Activated T-helper 1 cell treated with anti-CD3 and anti-CD28 coated beads, Interleukin-2, amount 50 U/mL, for 16 hours (primary cell): ENCODE measurements at places on chromosomes 13 and 19.

DNA sequence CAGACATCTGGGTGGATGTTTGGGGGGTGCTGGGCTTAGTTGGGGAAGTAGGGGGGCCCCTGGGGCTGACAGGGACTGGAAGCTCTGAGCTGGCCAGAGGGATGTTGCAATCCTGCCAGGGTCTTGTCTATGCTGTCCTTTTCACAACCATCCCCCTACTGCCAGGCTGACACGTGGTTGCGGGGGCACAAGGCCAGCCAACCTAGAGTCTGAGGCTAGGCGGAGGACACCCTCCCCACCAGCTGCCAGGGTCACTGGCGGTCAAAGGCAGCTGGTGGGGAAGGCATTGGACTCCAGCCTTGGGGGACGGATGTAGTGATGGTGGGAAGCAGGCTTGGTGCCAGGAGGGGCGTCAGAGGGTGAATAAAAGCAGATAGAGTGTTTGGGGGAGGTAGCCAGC is 1.6 kb upstream of the APOC1 start:
- DNase-seq = no peak

- DNase-seq = no peak
These were observed 15.1 kb downstream of the PLPP2 start for GRCh38 chr19:275958-276646.

GRCh38 chr13:97379386-97379785 is 54.6 kb upstream of the RAP2A start:
- DNase-seq = no peak

- no peak for DNase-seq
These were observed 49.9 kb downstream of the RAB20 start for GRCh38 chr13:110511509-110512181.

GRCh38 chr13:112688560-112689302 is 1.1 kb upstream of the ATP11A start:
- DNase-seq = no peak

- DNase-seq = no peak
These were observed 4.7 kb upstream of the DPF1 start for GRCh38 chr19:38228491-38229439.

- no peak for DNase-seq
These were observed 150.9 kb downstream of the PDS5B start for GRCh38 chr13:32737111-32737571.

DNA sequence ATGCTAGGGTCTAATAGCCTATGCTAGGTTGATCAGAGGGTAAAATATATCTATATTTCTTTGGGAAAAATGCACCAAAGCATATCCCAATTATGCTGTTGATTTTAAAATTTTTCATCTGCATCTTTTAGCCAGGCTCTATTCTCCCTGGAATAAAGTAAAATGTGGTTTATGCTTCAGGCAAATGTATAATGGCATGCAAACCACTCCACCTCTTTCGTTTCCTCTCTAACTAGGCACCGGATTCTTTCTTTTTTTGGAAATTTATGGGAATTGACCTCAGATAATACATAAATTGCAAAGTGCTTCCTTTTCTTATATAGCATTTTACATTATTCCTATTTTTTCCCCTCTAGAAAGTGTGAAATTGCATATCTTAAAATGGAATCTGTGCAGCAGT is 386.5 kb downstream of the OLFM4 start:
- no peak for DNase-seq

- DNase-seq = no peak
These were observed 837 bp downstream of the FSD1 start for GRCh38 chr19:4305257-4305612.

GRCh38 chr13:64867856-64868255 is 2362.3 kb downstream of the PCDH9 start:
- no peak for DNase-seq

GRCh38 chr19:17718550-17718946 is 732 bp upstream of the MAP1S start:
- DNase-seq = no peak

DNA sequence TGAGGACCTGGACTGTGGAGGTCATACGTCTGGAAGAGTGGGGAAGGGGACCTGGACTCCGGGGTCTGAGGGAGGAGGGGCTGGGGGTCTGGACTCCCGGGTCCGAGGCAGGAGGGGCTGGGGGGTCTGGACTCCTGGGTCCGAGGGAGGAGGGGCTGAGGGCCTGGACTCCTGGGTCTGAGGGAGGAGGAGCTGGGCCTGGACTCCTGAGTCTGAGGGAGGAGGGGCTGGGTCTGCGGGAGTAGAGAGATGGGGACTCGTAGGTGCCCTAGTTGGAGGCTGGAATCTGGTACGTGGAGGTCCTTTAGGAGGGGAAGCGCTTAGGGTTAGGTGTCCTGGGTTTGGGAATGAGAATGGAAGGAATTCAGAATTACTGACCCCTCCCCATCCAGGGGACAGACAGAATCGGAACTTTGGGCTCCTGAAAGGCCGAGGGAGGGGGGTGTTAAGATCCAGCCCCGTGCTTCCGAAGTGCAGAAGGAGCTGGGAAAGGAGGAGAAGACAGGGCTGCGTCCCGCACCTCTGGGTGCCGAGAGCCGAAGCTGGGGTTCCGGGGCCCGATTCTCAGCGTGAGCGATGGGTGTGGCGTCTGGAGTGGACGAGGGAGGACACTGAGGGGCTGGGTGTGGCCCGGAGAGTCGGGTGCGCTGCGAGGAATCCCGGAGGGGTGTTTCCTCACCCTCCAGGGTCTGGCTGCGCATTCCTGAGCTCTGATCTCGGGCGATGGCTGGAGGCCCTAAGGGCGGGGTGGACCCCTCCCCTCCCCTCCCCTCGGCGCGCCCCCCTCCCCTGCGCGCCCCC is 608 bp downstream of the MYADM start:
- DNase-seq = peak; percentile 16

DNA sequence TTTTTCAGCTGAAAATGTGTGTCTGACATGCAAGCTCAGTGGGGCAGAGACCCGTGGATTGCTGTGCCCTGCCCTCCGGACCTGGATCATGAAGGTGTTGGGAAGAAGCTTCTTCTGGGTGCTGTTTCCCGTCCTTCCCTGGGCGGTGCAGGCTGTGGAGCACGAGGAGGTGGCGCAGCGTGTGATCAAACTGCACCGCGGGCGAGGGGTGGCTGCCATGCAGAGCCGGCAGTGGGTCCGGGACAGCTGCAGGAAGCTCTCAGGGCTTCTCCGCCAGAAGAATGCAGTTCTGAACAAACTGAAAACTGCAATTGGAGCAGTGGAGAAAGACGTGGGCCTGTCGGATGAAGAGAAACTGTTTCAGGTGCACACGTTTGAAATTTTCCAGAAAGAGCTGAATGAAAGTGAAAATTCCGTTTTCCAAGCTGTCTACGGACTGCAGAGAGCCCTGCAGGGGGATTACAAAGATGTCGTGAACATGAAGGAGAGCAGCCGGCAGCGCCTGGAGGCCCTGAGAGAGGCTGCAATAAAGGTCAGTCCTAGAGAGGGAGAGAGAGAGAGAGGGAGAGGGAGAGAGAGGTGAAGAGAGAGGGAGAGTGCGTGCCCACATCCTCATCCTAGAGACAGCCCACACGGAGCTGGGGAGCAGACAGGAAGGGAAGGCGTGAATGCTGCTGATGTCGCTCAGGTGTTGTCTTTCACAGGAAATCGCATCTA is 5.1 kb upstream of the DCUN1D2 start:
- DNase-seq = no peak

DNA sequence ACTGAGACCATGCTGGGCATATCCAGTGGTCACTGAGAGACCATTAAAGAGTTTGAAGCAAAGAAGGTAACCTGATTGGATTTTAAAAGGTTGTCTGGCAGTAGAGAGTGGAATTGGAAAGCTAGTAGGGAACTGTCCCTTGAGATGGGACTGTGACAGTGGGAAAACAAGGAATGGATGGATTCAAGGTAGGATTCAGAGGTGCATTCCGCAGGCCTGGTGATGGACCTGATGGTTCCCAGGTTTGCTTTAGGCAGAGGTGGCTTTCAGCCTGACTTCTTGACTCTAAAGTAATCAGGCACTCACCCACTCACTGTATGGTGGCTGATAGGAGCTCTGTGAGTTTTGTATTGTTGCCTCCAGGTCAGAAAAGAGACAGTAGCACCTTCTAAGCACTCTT is 73.0 kb downstream of the DHRS12 start:
- no peak for DNase-seq

- no peak for DNase-seq
These were observed 2.3 kb upstream of the PROZ start for GRCh38 chr13:113155982-113156655.

GRCh38 chr13:20412691-20413355 is 112.8 kb downstream of the CRYL1 start:
- DNase-seq = no peak

DNA sequence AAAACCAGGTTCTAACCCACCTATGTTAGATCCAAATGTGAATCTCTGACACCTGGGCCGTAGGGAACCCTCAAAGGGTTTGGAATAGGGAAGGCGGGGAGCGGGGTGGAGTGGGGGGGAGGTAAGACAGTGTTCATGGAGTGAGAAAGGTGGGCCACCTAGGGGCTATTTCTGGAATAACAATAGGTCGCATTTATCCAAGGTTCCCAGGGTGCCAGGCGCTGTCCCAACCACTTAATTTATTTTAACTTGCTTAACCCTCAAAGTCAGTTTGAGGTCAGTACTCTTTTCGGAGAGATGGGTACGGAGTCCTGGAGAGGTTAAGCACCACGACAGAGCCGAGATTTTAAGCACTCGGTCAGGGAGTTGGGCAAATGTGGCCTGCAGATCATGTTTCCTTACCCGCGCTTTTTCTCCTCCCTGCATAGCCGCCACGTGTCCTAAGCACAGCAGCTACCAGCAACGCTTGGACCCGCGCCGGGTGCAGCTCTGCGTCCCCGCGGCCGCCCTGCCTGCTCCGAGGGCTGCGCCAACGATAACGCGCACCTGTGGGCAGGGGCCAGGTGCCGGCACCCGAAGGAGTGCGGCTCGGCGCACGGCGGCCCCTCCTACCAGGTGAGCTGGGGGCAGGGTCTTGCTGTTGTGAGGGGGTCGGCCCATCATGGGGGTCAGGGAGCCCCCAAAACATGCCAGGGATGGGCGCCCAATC is 25.0 kb upstream of the FXYD3 start:
- no peak for DNase-seq

- DNase-seq = no peak
These were observed 386.3 kb downstream of the NDFIP2 start for GRCh38 chr13:79867254-79867653.

DNA sequence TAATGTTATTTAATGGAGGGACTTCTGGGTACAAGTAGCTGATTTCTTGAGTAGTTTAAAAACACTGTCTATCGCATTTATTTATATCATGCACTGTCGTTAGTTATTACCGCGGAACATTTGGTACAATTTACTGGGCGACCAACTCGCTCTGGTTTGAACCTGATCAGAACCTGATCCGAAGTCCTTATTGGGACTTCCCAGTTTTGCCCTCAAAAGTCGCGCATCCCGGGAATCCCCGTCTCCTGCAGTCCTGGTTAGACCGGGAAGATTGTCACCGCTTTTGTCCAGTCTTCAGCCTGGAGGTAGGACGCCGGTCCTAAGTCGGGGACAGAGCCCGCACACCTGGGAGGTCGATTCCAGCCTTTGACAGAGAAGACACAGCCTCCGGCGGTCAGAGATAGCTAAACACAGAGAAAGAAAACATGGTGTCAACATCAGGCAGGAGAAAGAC is 694 bp downstream of the CLN5 start:
- no peak for DNase-seq

GRCh38 chr19:43913383-43913782 is 21.7 kb downstream of the ZNF45 start:
- DNase-seq = no peak

- no peak for DNase-seq
These were observed 90.0 kb upstream of the SERP2 start for GRCh38 chr13:44283600-44283999.

DNA sequence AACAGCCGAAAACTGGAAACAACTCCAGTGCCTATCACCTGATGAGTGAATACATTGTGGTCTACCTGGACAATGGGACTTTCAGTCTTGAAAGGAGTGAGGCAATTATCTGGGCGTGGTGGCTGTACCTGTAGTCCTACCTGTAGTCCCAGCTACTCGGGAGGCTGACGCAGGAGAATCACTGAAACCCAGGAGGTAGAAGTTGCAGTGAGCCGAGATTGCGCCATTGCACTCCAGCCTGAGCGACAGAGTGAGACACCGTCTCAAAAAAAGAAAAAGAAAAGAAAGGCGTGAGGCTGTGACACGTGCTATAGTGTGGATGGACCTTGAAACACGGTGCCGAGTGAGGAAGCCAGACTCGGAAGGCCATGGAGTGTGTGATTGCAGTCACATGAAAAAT is 4.1 kb upstream of the NTN5 start:
- no peak for DNase-seq

DNA sequence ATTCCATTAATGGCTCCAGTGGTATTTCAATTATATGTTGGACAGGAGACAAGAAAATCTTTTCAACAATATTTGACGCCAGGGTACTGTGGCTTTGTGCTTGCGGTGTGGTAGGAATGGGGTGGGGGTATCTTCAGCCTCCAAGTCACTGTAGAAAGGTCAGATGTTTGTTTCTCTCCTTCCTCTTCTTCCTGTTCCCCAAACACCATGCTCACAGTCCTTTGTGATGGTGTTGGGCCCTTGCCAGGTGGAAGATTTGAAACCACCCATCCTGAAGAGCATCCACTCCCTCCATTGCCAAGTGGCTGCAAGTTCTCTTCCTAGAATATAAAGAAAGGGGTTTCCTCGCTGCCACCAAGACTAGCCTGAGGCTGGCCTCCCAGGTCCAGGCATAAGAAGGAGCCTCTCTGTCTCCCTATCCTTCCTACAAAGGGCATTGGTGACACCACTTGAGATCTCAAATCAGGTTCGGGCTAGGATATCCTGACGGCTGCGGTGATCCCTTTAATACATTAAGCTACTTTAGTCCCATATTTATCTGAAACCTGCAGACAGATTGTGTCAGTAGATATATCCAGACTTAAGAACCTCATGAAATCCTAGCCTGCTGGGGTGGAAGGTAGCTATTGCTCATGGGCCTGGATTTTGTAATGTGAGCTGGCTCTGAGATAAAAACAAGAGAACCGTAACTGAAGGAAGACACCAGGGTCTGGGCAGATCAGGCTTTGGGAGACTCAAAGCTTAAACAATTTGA is 64.3 kb upstream of the SIAH3 start:
- DNase-seq = no peak

GRCh38 chr13:41649659-41650058 is 192.3 kb downstream of the RGCC start:
- no peak for DNase-seq

DNA sequence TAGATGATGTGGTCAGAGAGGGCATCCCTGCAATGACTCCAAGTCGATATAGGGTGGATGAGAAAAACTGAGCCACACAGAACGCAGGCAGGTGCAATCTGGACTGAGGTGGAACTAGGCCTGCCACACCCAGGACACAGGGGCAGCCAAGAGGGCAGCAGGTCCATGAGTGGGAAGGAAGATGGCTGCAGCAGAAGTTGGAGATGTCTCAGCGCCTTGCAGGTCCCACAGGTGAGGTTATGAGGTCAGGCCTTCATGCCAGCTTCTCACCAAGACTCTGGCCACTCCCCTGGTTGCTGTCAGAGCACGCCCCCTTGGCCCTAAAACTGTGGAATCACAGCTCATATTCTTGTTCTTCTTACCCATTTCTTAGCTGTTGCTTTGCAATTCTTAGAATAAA is 147.7 kb upstream of the VSTM2B start:
- no peak for DNase-seq
